ENCODE measurements at places on chromosomes 1 and 21.
A peak's percentile ranks its signal among the peaks of the same experiment; 100 is the strongest.

- DNase-seq = no peak
Measured at GRCh38 chr1:2091611-2092604, 41.7 kb downstream of the PRKCZ start.

GRCh38 chr21:46461909-46462308 is 3.2 kb downstream of the DIP2A start:
- no peak for DNase-seq

DNA sequence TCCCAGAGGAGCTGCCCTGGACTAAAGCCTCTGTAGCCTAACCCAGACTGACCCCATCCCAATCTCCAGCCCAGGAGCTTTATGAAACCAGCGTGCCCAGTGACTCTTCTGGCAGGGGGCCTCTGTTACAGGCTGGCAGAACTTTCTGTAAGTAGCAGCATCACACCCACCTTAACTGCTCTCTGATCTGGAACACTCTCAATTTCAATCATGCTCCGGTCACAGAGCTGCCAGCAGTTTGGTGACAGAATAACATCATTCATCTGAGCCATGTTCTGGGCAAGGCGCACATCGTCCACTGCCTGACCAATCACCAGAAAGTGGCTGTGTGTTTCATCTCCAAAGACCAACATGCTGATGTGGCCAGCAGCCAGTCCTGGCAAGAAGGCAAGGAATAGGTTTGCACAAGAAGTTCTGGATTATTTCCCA is 14.7 kb downstream of the ADCY10 start:
- no peak for DNase-seq

GRCh38 chr1:9413071-9413876 is 120.6 kb downstream of the SPSB1 start:
- peak; percentile 73 for DNase-seq

DNA sequence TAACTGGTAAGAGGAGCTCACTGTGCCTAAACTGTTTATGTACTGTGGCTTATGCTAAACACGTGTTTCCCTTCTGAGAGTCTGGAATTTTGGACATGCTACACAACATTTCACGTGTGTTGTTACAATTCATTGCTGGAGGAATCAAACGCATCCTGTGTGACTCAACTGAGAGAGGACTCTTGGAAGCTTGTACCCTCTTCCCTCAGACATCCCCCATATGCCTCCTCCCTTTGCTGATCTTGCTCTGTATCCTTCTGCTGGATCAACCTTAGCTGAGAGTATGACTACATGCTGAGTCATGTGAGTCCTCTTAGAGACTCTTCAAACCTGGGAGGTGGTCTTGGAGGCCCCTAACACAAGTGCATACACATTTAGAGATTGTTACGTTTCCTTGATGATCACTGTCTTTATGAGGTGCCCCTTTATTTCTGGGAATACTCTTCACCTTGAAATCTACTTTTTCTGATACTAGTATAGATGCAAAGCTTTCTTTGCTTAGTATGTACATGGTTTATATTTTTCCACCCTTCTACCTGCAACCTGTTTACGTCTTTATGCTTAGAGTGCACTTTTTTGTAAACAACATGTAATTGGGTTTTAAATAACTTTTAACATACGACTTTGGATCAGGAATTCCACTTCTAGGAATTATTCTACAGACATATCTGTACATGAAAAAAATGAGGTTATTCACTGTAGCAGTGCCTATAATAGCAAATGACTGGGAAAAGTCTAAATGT is 8.7 kb downstream of the NPHP4 start:
- DNase-seq = peak; percentile 67

GRCh38 chr1:116836099-116836498 is 73.6 kb upstream of the PTGFRN start:
- no peak for DNase-seq

DNA sequence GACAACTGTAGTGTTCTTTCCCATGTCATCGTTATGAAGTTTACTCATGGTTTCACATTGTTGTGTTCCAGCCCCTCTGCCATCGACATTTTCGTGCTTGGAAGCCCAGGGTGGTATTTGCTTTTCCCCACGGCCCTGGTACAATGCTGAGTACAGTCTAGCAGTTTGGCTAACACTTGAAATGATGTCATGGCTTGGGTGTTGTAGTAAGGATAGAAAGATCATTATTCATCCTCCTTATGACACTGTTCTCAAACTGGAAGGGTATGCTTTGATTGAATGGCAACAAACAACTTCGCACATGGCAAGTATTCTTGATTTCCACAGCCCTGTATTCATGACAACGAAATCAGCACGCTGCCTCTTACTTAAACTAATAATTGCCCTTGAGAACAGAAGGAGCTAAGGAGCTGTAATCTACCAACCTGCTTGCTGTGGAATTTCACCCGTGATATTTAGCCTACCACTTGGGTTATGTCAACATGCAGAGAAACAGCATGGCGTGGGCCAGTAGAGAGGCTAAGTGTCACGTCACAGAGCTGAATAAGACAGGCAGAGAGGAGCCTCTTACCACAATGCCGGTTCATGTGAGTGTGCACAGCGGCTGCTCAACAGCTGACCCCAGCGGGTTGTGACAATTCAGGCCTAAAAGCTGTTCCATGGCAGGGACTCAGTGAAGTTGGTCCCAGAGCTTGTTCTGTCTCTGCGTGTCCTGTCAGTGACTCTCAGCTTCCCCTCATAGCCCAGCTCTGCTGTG is 73.9 kb downstream of the KCNJ6 start:
- DNase-seq = no peak

- peak; percentile 48 for DNase-seq
Measured at GRCh38 chr1:109786531-109787021, 22.9 kb upstream of the EPS8L3 start.

DNA sequence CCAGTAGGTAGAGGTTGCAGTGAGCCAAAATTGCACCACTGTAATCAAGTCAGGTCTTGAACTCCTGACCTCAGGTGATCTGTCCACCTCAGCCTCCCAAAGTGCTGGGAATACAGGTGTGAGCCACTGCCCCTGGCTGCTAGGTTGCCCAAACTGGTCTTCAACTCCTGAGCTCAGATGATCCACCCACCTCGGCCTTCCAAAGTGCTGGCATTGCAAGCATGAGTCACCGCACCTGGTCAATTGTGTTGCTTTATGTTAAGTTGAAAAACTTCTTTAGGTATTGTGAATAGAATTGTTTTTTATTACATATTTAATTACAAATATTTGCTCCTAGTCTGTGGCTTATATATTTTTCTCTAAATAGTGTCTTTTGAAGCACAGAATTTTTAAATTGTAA is 80.5 kb downstream of the PRKAB2 start:
- DNase-seq = no peak

DNA sequence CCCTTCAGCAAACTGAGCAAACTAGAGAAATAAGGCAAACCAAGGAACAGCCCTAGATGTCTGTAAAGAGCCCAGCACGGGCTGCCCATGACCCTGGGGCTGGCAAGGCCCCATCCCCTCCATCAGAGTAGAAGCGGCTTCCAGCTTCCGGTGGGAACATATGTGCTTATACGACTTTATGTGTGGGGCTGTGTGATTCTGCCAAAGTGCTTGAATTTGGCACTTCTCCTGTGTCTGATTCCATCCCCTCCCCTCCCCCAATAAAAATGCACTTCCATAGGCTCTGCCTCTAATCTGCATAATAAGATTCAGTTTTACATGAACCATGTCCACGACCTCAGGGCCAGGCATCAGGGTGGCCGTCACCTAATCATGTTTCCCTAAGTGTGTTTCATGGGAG is 236.6 kb downstream of the DSCAM start:
- no peak for DNase-seq

- DNase-seq = no peak
Measured at GRCh38 chr1:112478314-112478713, 30.5 kb upstream of the WNT2B start.

DNA sequence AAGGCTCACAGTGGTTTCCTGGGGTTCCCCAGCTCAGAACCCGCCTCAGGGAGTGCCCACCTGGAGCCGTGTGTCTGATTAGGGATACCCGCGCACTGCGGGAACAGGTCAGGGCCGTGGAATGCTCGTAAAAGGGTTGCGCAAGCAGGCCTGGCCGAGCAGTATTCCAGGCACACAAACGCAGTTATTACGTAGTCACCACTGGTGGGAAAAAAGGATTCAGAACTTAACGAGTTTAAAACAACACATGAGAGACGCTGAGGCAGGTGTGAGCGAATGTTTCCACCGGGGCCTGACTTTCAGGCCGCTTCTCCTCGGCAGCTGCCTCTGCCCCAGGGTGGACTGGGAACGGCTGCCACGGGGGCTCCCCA is 18.2 kb downstream of the PLCH2 start:
- no peak for DNase-seq
